ENCODE measurements at places on chromosomes 5 and 9.

DNA sequence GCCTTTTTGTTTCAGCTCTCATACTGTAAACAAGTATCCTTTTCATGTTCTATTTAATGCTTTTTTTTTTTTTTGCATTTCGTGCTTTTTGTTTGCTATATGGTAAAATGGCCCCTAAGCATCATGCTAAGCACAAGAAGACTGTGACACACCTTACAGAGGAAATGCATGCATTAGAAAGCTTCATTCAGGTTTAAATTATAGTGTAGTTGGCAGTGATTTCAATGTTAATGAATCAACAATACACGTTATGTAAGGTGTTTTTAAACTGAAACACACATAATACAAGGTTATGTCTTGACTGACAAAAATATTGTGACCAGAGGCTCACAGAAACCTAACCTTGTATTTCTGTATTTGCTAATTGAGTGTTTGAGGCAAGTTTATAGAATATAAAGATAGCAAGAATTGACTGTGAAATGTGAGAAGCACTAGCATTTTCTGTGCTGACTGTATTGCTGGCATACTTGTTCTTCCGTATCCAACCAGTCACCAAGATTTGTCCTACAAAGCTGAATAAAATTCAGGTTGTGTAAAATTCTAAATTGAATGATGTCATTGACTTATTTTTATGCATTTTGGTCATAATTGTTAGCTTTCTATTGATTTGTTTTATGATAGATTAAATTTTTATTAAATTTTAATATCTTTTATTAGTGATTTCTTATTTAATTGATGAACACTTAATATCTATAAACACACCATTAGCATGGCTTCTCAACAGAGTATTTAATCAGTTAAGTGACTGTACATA lies 4.1 kb downstream of the CFAP95 start:
- DNase-seq: no peak

DNA sequence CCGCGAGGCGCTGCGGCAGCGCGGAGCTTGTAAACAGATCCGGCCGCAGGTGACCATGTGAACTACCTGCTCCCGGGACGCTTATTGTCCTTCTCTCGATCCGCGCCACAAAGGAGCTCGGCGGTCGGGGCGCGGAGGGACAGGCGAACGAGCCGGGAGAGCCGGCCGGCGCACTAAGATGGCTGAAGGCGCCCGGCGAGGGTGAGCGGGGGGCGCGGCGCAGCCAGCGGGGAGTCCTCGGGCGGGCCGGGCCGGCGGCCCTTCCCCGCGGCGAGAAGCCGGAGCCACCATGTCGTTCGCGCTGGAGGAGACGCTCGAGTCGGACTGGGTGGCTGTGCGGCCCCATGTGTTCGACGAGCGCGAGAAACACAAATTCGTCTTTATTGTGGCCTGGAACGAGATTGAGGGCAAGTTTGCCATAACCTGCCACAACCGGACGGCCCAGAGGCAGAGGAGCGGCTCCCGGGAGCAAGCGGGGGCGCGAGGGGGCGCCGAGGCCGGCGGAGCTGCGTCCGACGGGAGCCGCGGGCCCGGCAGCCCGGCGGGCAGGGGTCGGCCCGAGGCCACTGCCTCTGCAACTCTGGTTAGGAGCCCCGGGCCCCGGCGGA lies 535 bp downstream of the JMY start:
- peak; percentile 3 for DNase-seq

DNA sequence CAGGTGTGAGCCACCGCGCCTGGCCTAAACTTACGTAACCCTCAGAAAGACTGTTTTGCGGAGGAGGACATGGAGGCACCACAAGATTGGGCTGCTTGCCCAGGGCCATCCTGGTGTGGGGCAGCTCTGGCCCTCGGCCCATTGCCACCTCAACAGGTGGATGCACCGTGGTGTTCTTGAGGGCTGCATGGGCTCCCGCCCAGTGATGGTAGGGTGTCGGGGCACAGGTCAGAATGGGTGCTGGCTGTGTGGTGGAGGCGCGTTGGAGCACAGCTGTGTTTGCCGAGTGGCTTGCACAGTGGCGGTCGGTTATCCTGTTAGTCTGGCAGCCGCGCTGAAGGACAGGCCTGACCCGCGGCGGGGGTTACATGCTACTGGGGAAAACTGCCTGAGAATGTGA lies 196.9 kb downstream of the CACNA1B start:
- no peak for DNase-seq

DNA sequence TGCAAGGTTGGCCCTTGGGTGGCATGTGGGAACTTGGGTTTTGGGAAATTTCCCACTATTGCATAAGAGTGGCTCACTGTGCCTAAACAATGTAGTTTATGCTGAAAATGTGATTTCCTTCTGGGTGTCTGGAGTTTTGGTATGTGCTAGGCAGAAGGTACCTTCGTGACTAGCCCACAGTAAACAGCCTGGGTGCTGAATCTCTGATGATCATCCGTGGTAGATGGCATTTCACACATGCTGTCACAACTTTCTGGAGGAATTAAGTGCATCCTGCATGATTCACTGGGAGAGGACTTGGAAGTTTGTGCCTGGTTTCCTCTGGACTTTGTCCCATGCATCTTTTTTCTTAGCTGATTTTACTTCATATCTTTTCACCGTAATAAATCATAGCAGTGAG lies 64.5 kb downstream of the LNPEP start:
- no peak for DNase-seq

DNA sequence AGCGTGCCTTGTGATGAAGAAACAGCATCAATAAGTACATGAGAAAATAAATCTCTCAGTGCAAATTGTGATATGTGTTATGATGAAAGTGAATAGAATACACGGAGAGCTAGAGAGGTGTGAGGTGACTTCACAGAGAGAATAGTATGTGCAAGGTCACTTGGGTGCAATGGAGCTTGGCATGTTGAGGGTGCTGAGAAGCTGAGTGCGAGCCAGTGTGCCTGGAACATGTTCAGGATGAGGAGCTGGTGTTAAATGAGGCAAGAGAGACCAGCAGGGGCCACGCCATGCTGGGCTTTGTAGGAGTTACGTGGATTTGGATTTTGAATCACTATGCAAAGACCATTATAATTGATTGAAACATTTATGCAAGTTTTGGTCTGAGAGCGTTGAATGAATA lies 12.8 kb upstream of the RPS23 start:
- no peak for DNase-seq

GRCh38 chr5:141605523-141606277 lies 13.1 kb downstream of the DIAPH1 start:
- peak; percentile 30 for DNase-seq

All from stimulated activated CD8-positive, alpha-beta memory T cell treated with anti-CD3 and anti-CD28 coated beads, Interleukin-7, amount 100 ng/mL, for 24 hours (primary cell).